Pulmonary artery endothelial cell (primary cell): ENCODE measurements at places on chromosomes 5 and 9. TPM values are rescaled to one million over a fixed set of nuclear protein-coding genes. Genes with fewer than 3 reads are reported as not detected.

Gene PCDHGB7
- 4.8 and 6.1 TPM in 2 replicates for total RNA-seq

Gene NRG2
- total RNA-seq: 0.46 and 0.71 TPM in 2 replicates

GRCh38 chr5:85263125-85263524 lies 878.4 kb upstream of the EDIL3 start:
- no peak for DNase-seq

DNA sequence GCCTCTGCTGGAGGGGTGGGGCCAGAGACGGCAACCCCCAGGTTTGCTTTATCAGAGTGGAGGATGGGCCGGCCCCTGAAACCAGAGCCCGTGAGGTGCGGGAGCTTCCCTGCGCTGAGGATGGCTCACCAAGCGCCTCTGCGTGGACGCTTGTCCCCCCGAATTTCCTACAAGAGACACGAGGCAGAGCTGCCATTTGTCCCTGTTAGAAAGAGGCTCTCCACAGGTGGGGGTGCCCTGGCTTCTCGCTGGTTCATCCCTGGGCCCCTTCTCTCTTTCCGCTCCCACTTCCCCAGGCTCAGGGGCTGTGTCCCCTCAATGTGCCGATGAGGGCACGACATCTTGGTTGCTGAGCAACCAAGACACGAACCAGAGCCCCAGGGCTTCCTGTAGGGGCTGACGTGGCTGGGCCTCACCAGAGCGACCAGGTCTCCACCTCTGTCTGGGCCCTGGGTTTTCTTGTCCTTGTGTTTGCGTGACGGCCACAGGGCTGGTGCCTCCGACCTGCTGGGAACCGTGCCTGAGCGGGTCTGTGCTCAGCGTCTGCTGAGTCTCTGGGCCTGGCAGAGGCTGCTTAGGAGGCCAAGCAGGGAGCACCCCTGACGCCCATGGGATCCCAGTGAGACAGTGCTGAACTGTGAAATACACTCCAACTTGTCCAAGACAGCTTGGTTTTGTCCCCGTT lies 119.6 kb upstream of the COL5A1 start:
- DNase-seq: no peak
